ENCODE measurements at places on chromosomes 2 and 18. TPM values are rescaled to one million over a fixed set of nuclear protein-coding genes. Genes with fewer than 3 reads are reported as not detected.

Gene RFTN2
- total RNA-seq, result 8.2 TPM

Gene DPP10
- total RNA-seq, result 6.5 TPM

Gene DUSP28
- total RNA-seq, result 8.9 TPM

Gene CKAP2L
- 28.2 TPM for total RNA-seq

Gene G6PC2
- not detected for total RNA-seq

DNA sequence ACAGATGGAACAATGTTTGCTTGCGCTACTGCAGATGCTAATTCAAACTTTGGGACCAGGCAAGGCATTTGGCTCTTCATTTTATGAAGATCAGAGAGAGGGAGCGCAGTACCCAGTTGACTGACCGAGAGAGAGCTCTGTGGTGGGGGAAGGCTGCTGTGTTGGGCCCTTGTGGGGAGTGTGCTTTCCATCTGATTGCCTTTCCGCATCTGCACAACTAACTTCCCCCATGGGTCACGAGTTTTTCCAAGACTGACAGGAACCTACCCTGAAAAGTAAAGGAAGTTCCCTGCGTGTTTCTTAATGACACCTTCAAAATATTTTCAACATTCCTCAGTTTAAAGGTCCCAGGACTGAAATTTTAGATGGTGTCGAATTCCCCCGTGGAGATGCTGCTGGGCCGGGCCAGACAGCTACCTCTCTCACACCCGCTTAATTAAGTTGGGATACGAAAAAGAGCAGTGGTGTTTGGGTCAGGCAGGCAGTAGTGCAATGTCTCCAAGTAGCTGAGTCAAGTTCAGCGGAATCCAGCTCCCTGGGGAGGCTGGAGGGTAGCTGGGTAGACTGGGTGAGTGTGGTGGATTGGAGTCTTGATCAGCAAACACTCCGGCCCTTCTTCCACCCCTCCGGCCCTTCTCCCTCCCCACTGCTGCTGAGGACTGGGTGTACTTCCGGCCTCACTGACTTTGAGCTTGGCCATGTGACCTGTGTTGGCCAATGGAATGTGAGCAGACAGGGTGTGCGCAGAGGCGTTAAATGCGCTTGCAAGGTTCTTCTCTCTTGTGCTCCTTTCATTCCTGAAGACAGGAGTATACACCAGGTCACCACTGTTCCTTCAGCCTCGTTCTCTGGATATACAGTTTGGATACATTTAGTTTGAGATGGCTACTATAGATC, 2.3 kb upstream of the ARHGAP25 start:
- no peak for DNase-seq
- no peak overlapping the region for H3K27ac ChIP-seq
- no peaks in the 10 kb centered on the region for H3K27me3 ChIP-seq
- no peak overlapping the region for H3K4me3 ChIP-seq

DNA sequence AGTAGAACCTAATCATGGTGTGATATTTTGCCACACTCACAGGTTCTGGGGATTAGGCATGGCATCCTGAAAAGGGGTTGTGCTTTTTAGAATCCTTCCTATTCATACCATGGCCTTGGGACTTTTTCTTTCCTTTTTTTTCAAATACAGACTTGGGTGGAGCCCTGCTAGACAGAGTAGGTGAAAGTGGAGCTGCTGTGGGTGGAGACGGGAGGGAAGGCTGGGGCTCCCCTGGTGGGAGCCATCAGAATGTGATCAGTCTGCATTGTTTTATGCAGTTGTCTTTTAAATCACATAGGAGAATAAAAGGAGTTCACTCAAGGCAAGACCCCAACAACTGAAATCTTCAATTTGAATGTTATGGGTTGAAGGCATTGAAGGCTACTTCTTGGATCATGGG, 130.2 kb downstream of the VAPA start:
- no peaks in the 10 kb centered on the region for H3K36me3 ChIP-seq
- no peak overlapping the region for H3K4me3 ChIP-seq
- no peak overlapping the region for H3K27ac ChIP-seq
- H3K4me1 ChIP-seq, result no peaks in the 10 kb centered on the region
- H3K27me3 ChIP-seq, result no peaks in the 10 kb centered on the region

DNA sequence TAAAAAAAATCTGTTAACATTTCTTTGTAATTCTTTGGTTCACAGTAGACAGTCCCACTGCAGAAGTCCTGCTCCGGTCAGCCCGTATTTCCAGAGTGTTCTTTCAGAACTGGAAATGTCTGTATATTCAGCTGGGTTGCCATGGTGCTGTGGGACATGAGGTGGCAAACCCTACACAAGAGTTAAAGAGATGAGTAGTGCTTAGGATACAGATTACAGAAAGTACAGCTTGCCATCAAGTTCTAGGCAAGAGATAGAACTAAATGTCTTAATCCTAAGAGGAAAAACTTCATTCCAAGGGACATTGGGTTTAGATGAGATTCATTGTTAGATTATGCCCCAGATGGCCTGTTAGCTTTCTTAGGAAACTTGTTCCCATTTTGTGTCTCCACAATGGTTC, 60.1 kb downstream of the FMNL2 start:
- no peak overlapping the region for H3K4me3 ChIP-seq
- no peak for DNase-seq
- H3K27ac ChIP-seq, result no peak overlapping the region
- H3K4me1 ChIP-seq, result peaks cover 61% of the 10 kb centered on the region

GRCh38 chr2:208407667-208408066, 1.1 kb downstream of the PTH2R start:
- H3K4me1 ChIP-seq, result peaks cover 13% of the 10 kb centered on the region
- H3K4me3 ChIP-seq, result peak overlapping the region; percentile 48
- H3K36me3 ChIP-seq, result no peaks in the 10 kb centered on the region
- no peak overlapping the region for H3K27ac ChIP-seq

GRCh38 chr18:74155276-74155675, 7.0 kb downstream of the TIMM21 start:
- no peaks in the 10 kb centered on the region for H3K36me3 ChIP-seq
- no peak overlapping the region for H3K27ac ChIP-seq

GRCh38 chr2:7634409-7634808, 717.2 kb downstream of the RNF144A start:
- no peaks in the 10 kb centered on the region for H3K36me3 ChIP-seq
- H3K27me3 ChIP-seq, result no peaks in the 10 kb centered on the region
- no peak overlapping the region for H3K4me3 ChIP-seq
- no peak overlapping the region for H3K27ac ChIP-seq
- no peaks in the 10 kb centered on the region for H3K4me1 ChIP-seq
- no peak for DNase-seq

GRCh38 chr2:79977792-79978191, 326.8 kb downstream of the LRRTM1 start:
- DNase-seq, result no peak
- peaks cover 8% of the 10 kb centered on the region for H3K4me1 ChIP-seq
- no peak overlapping the region for H3K27ac ChIP-seq
- no peaks in the 10 kb centered on the region for H3K27me3 ChIP-seq
- no peaks in the 10 kb centered on the region for H3K36me3 ChIP-seq

GRCh38 chr18:59536166-59536565, 161.1 kb downstream of the CCBE1 start:
- H3K36me3 ChIP-seq, result no peaks in the 10 kb centered on the region
- no peaks in the 10 kb centered on the region for H3K27me3 ChIP-seq
- H3K4me3 ChIP-seq, result no peak overlapping the region
- H3K27ac ChIP-seq, result no peak overlapping the region
- no peak for DNase-seq

DNA sequence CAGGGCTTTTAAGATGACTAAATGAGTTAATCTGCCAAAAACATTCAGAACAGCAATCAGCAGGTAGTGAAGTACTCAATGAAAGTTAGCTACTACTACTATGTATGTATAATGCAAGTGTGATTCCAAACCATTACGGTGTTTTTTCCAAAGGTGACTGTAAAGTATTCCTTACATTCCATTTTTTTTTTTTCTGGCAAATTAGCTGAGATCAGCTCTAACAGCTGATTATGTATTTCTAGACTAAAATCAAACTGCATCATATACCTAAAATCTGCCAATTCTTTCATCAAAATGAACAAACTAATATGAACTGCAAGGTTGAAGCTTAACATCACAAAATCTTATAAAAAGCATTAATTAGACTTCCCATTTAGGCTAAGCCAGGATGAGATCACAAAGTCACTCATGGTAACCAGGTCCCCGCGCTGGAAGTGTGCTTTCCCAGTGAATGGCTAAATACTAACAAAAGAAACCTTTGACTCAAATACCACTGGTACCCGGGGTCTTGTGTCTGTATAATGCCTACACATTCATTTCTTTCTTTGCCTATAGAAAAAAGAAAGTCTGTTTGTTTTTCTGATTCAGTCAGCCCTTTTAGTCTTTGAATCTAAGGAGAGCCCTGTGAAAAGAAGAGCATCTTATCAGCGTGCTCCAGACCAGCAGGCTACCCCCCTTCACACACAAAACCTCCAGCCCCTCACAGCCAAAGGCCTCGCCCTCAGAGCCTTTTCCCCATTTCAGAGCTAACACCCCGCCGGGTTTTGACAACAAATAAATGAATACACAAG, 88.3 kb downstream of the RBMS1 start:
- peaks cover 47% of the 10 kb centered on the region for H3K4me1 ChIP-seq
- peak; percentile 88 for DNase-seq
- H3K27me3 ChIP-seq, result peaks cover 13% of the 10 kb centered on the region
- H3K36me3 ChIP-seq, result no peaks in the 10 kb centered on the region
- peak overlapping the region; percentile 73 for H3K27ac ChIP-seq
- peak overlapping the region; percentile 91 for H3K4me3 ChIP-seq

- H3K27me3 ChIP-seq, result no peaks in the 10 kb centered on the region
- H3K4me1 ChIP-seq, result peaks cover 49% of the 10 kb centered on the region
- H3K4me3 ChIP-seq, result no peak overlapping the region
- peak overlapping the region; percentile 30 for H3K27ac ChIP-seq
Measured at GRCh38 chr2:16102976-16103380, 162.6 kb downstream of the MYCN start.

DNA sequence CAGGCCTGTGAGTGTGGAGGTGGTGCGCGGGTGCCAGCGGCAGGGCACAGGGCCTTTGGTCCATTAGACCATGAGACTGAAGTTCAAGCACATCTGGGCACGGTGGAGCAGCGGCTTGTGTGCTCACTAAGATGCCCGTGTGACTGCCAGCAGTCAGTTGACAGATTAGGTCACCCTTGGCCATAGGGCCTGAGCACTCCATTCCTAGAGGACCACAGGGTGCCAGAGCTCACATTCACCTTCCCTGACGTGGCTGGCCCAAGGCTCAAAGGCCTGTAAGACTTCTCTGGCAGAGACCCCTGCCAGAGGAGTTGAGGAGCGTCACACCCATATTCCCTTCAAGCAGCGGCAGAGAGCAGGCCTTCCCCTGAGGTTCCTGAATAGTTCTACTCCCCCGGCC, 650 bp downstream of the LHCGR start:
- H3K27ac ChIP-seq, result no peak overlapping the region
- H3K36me3 ChIP-seq, result no peaks in the 10 kb centered on the region
- DNase-seq, result no peak
- H3K27me3 ChIP-seq, result peaks cover 42% of the 10 kb centered on the region
- peaks cover 30% of the 10 kb centered on the region for H3K4me1 ChIP-seq

- H3K4me1 ChIP-seq, result peaks cover 2% of the 10 kb centered on the region
- no peaks in the 10 kb centered on the region for H3K36me3 ChIP-seq
- H3K4me3 ChIP-seq, result no peak overlapping the region
- DNase-seq, result no peak
Measured at GRCh38 chr2:47221946-47222345, 66.8 kb upstream of the STPG4 start.

- H3K36me3 ChIP-seq, result no peaks in the 10 kb centered on the region
- no peak for DNase-seq
- H3K27ac ChIP-seq, result no peak overlapping the region
Measured at GRCh38 chr2:12932192-12932591, 215.5 kb downstream of the TRIB2 start.

GRCh38 chr2:103773884-103774283, 1012.1 kb downstream of the TMEM182 start:
- no peak overlapping the region for H3K4me3 ChIP-seq
- H3K4me1 ChIP-seq, result no peaks in the 10 kb centered on the region
- no peaks in the 10 kb centered on the region for H3K27me3 ChIP-seq
- no peak overlapping the region for H3K27ac ChIP-seq

DNA sequence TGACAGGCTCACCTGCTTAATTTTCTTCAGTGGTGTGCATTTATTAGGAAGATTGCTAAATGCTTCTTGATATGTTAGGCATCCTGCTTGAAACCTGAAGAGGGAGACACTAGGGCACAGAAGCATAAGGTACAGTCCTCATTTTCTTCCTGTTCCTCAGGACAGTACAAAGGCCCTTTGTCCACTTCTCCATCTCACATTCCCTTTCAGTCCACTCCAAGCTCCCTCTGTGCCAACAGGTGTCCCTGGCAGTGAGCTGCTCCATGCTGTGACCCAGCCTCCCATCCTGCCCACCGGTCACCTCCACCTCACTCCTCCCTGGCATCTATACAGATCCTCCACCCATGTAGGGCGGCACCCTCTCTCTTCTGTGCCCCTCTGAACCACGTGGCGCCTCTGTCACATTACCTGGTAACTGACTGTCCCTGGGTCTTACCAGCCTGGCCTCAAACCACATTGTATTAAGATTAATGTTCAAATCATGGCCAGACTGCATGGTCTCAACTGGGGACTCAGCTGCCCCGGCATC, 162.8 kb downstream of the VAPA start:
- H3K36me3 ChIP-seq, result no peaks in the 10 kb centered on the region
- no peak for DNase-seq
- no peak overlapping the region for H3K4me3 ChIP-seq

DNA sequence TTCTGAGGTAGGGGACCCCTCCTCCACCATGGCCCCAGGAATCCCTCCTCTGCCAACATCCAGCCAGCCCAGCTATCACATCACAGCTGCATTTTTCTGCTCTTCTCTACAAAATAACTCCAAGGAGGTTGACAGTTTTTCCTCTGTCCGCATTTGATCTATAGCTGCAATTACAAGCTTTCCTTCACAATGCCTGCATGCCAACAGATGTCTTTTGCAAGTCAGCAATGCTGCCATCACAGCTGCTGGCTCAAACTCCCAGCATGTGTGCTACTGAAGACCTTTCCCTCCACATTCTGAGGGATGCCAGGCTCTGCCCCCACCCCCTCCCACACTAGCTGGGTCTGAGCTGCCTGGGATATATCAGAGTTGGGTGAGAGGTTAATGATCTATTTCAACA, 51.7 kb downstream of the MCFD2 start:
- H3K27ac ChIP-seq, result no peak overlapping the region
- no peak for DNase-seq
- no peaks in the 10 kb centered on the region for H3K27me3 ChIP-seq
- H3K4me1 ChIP-seq, result no peaks in the 10 kb centered on the region
- H3K4me3 ChIP-seq, result no peak overlapping the region

GRCh38 chr18:48942086-48942485, 8.7 kb downstream of the SMAD7 start:
- no peak overlapping the region for H3K4me3 ChIP-seq
- H3K4me1 ChIP-seq, result peaks cover 39% of the 10 kb centered on the region
- no peak for DNase-seq
- no peak overlapping the region for H3K27ac ChIP-seq
- peaks cover 10% of the 10 kb centered on the region for H3K27me3 ChIP-seq
- H3K36me3 ChIP-seq, result no peaks in the 10 kb centered on the region

DNA sequence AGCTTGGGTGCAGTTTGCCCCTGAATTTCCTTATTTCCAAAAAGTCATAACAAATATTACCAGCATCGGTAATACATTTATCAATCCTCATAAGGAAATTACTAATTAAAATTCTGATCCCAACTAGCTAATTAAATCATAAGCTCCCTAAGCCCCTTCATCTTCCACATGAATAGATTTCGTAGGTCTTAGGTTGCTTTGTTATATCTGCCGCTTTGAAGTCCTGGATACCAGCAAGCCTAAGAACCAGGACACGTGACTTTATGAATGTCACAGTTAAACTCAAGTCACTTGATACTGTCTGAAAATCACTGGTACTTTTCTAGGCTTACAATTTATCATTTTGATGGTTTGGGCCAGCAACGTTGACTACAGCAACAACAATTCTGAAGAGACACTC, 134.8 kb upstream of the CAVIN2 start:
- H3K4me3 ChIP-seq, result no peak overlapping the region
- H3K27me3 ChIP-seq, result no peaks in the 10 kb centered on the region
- no peak overlapping the region for H3K27ac ChIP-seq
- DNase-seq, result no peak
- H3K4me1 ChIP-seq, result no peaks in the 10 kb centered on the region
